SJCRH30 (cell line): ENCODE measurements at places on chromosomes 6 and 20.
A peak's percentile ranks its signal among the peaks of the same experiment; 100 is the strongest.

GRCh38 chr20:53413186-53413631, 180.4 kb downstream of the ZNF217 start:
- DNase-seq, result peak; percentile 34

DNA sequence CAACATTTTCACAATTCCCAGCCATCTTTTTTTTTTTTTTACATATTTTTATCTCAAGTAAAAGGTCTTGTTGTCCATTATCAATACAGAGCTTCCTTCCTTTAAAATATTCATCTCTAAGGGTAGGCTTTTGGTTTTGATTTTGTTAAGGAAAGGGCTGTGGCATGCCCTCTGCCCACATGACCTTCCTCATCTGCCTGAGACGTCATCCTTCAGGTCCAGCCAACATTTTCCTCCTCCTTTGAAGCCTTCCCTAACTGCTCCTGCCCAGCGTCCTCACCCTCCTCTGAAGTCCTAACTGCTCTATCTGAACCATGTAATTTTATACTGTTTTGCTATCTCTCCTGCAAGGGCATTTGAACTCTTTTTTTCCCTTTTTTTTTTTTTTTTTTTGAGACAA, 73.9 kb upstream of the TGM3 start:
- no peak for DNase-seq

- peak; percentile 46 for DNase-seq
These were observed 64.6 kb upstream of the TXNDC5 start for GRCh38 chr6:7974938-7975763.

DNA sequence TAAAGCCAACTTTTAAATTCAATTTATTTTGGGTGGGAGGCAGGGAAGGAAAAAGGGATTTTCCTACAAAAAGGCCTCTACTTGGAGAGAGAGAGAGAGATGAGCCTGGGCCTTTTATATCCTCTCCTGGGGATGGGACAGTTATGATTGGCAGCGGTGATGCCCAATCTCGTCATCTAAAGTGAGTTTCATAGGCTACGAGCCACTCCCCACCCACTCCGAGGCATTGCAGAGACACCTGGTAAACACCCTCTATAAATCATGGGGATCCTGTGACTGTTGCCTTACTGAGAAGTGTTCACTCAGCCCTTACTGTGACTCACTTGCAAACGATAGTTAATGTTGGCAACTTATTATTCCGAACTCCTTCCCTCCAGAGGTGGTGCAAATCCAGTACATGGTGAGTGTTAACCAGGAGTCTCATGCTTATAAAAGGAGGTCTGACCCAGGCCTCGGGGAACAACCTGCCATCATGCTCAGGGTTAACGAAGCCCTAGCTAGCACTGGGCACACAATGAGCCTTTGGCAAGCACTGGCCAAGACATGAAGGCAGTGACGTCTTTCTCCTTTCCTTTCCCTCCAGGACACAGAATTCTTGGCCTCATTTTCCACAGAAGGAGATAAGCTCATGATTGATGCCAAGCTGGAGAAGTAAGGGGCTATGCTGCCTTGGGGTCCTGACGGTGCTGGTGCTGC, 20.5 kb downstream of the BPIFB4 start:
- no peak for DNase-seq

DNA sequence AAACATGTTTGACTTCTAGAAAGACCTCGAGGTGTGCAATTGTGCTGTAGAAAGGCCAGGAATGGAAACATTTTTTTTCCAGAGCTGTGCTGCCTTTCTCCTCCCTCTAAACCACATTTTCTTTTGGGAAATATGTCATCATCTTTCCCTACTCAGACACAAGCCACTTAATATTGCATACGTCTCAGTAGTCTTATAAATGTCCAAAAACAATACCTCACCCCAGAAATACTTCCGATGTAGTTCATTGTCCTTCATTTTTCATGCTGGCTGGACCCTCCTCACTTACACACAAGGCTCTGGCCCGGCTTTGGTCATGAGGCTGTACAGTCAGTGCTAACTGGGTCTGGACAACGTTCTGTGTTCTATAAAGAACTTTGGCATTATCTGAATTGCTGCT, 126.4 kb downstream of the SCML4 start:
- no peak for DNase-seq

DNA sequence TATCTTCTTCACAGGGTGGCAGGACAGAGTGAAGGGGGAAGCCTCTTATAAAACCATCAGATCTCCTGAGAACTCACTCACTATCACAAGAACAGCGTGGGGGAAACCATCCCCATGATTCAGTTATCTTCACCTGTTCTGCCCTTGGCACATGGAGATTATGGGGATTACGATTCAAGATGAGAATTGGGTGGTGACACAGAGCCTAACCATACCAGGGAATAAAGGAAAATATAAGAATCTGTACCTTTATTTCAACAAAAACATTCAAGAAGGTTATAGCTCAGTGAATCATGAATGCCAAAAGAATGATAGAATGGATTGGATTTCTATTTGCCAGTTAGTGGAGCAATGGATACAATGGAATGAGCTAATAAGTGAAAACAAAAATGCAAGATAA, 214.4 kb downstream of the PTPRK start:
- DNase-seq, result peak; percentile 6

- DNase-seq, result no peak
These were observed 8.9 kb downstream of the ATXN1 start for GRCh38 chr6:16752206-16752866.

GRCh38 chr20:43096126-43096930, 93.4 kb downstream of the PTPRT start:
- DNase-seq, result peak; percentile 85

- no peak for DNase-seq
These were observed 97.5 kb upstream of the ZBTB24 start for GRCh38 chr6:109580519-109580918.
